ENCODE measurements at places on chromosomes 12 and 14. TPM values are rescaled to one million over a fixed set of nuclear protein-coding genes. Genes with fewer than 3 reads are reported as not detected.

The CFAP251 gene
- 2.9 TPM for polyA plus RNA-seq

- no peaks in the 10 kb centered on the region for H3K36me3 ChIP-seq
- peak overlapping the region; percentile 40 for H3K4me3 ChIP-seq
- H3K27ac ChIP-seq: peak overlapping the region; percentile 40
- no peaks in the 10 kb centered on the region for H3K27me3 ChIP-seq
These were observed 72.8 kb downstream of the GALNT4 start for GRCh38 chr12:89451841-89452251.

The ANKLE2 gene
- polyA plus RNA-seq: 14.6 TPM

GRCh38 chr12:13102461-13103195 is 839 bp downstream of the GSG1 start:
- H3K27me3 ChIP-seq: no peaks in the 10 kb centered on the region
- H3K36me3 ChIP-seq: no peaks in the 10 kb centered on the region
- DNase-seq: no peak
- H3K27ac ChIP-seq: no peak overlapping the region
- H3K4me1 ChIP-seq: peaks cover 17% of the 10 kb centered on the region

The GZMB gene
- polyA plus RNA-seq: 0.86 TPM

- no peak for DNase-seq
- H3K36me3 ChIP-seq: no peaks in the 10 kb centered on the region
- H3K4me3 ChIP-seq: no peak overlapping the region
- H3K4me1 ChIP-seq: no peaks in the 10 kb centered on the region
- no peaks in the 10 kb centered on the region for H3K27me3 ChIP-seq
- no peak overlapping the region for H3K27ac ChIP-seq
These were observed 155.5 kb upstream of the KRR1 start for GRCh38 chr12:75666939-75667334.

The PPP2R5E gene
- 9.7 TPM for polyA plus RNA-seq
